Activated CD4-positive, alpha-beta T cell treated with anti-CD3 and anti-CD28 coated beads, Interleukin-2, amount 10 ng/mL, durations not matched to agents 24 days and 14 days (primary cell): ENCODE measurements at places on chromosomes 3 and 15.
A peak's percentile ranks its signal among the peaks of the same experiment; 100 is the strongest.

DNA sequence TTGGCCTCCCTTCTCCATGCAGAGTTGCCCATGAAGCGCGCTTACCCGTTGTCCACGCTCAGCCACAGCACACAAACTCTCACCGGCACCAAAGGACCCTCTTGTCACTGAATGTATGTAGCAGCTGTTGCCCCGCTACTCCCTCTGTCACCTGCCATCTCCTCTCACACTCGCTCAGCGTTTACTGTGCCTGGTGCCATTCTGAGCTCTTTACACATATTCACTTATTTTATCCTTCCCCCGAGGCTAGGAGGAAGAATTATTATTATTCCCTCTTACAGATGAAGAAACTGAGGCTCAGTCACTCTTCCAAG is 41.7 kb upstream of the PRR23E start:
- DNase-seq = no peak

DNA sequence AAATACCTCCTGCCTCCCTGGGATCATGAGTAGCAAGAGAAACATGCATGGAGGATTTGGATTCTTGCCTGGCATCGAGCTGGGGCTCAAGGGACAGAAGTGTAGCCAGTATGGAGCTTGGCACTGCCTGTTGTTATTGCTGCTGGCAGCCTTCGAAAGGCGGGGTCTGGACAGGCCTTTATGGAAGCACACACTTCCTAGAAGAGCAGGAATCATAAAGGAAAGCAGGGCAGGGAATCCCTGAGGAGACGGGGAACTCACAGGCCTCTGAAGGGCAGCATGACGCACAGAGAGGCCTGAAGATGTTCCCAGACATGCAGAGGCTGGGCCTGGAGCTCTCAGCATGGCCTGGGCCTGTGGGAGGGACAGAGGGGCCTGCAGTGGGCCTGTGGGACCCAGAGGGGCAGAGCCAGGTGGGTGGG is 18.6 kb upstream of the SLC41A3 start:
- no peak for DNase-seq

- DNase-seq = no peak
Observed at GRCh38 chr3:159872374-159873109, 116.1 kb upstream of the IL12A start.

DNA sequence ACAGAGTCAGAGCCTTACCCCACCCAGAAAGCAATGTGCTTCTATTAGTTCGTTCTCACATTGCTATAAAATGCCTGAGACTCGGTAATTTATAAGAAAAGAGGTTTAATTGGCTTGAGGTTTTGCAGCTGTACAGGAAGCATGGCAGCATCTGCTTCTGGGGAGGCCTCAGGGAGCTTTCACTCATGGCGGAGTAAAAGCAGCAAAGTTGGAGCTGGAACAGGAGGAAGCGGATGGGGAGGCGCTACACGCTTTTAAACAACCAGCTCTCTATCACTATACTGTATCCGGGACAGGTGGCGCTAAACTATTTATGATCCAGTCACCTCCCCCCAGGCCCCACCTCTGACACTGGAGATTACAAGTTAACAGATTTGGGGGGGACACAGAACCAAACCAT is 176.3 kb upstream of the BHLHE40 start:
- no peak for DNase-seq

DNA sequence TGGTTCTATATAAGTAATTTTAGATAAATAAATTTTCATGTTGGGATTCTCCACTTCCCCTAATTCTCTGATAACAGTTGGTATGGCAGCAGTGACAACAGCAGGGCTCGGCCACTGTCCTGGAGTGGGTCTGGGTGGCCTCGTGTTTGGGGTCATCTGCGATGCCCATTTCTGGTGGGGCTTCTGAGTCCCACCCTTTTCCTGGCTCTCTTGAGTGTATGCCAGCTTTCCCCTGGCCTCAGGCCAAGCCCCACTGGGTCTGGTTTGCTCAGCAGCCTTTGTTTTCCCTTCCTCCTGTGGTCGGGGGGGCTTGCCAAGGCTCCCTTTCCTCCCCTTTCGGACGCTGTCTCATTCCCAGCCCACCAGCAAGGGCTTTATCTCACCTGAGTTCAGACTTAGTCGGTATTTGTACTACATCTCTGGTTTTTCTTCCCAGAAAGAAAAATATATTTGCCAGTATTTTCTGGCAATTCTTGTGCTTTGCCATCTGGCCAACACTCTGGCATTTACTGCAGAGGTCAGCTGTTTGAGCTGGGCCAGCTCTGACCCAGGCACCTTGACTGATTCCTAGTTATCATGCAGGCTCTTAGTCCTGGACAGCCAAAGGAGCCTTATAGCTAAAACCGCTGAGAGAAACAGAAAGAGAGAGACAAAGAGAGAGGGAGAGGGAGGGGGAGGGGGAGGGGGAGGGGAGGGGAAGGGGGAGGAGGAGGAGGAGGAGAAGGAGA is 35.2 kb downstream of the MYZAP start:
- no peak for DNase-seq

DNA sequence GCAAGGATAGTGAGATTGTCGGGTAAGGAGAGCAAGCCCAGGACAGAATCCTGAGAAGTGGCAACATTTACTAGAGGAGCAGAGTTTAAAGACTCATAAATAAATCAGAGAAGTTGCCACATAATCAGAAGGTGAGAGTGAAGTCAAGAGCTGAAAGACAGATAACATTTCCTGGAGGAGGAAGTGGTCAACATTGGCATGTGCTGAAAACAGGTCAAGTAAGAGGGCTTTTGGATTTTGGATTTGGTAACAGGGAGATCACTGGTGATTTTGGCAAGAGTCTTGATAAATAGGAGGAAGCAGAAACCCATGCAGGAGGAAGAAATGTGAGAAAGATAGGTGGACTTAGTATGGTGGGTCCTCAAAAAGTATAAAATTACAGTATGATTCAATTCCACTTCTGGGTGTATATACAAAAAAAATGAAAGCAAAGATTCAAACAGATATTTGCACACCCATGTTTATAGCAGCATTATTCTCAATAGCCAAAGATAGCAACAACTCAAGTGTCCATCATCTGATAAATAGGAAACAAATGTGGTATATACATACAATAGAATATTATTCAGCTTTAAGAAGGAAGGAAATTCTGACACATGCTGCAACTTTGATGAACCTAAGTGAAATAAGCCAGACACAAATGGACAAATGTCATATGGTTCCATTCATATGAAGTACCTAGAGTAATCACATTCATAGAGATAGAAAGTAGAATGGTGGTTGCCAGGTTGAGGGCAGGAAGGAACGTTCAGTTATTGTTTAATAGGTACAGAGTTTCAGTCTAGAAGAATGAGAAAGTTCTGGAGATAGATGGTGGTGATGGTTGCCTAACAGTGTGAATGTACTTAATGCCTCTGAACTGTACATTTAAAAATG is 27.3 kb upstream of the MBNL1 start:
- peak; percentile 71 for DNase-seq

GRCh38 chr3:197042539-197042938 is 12.9 kb upstream of the MELTF start:
- DNase-seq = no peak

DNA sequence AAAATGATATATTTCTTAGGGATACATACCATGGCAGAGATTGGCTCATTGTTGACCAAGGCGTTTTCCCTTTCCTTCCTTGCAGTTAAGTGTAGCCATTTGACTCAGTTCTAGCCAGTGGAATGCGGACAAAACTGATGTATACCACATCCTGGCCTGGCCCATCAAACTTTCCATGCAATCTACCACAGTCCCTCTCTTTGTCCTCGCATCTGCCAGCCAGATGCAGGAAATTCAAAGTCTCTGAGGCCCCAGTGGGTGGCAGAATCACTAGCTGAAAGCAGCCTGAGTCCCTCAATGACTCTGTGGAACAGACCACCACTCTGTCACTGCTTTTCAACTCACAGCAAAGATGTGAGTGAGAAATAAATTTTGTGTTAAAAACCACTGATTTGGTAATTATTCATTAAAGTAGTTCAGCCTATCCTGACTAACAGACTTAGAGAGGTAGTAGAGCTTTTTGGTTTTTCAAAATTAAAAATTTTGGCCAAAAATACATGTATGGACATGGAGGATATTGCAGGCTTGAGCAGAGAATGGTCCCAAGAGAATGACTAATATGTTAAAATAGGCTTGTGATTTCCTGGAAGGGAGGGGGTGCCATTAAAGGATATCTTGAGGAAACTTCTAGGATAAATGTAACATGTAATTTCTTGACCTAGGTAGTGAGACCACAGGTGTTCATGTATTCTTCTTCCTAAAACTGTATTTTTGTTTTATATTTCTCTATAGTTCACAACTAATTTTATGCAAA is 10.9 kb downstream of the LRRFIP2 start:
- peak; percentile 67 for DNase-seq

- DNase-seq = no peak
Observed at GRCh38 chr3:146390957-146391356, 78.4 kb downstream of the PLSCR2 start.

GRCh38 chr3:127438951-127439350 is 151.1 kb upstream of the PRR20G start:
- DNase-seq = no peak

GRCh38 chr3:132255041-132255745 is 62.0 kb upstream of the ACP3 start:
- DNase-seq = no peak

- no peak for DNase-seq
Observed at GRCh38 chr3:71183549-71183948, 400.0 kb downstream of the FOXP1 start.

- no peak for DNase-seq
Observed at GRCh38 chr15:48389691-48390143, 58.5 kb downstream of the DUT start.

- DNase-seq = no peak
Observed at GRCh38 chr3:173630849-173631248, 233.3 kb downstream of the NLGN1 start.

- DNase-seq = no peak
Observed at GRCh38 chr3:171169866-171170265, 143.3 kb upstream of the SLC2A2 start.

DNA sequence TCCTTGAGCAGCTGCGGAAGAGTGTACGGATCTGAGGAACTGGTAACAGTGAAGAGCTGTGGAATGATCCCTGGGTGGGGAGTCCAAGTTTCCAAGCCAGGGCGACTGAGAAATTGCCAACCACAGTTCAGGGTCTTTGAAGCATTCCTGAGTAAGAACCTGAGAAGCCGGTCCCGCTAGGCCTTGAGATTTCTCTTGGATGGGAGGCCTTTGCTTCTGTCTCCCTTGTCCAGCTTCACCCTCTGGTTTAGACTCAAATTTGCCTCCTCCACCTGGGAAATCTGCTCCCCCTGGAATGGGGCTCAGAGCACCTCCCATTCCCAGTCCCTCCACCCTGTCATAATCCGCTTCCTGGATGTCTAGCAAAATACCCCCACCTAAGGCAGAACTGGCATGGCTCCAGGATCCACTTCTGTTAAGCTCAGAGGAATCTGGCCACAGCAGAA is 127.7 kb upstream of the DLG1 start:
- DNase-seq = no peak

GRCh38 chr15:85302271-85302670 is 78.1 kb upstream of the AKAP13 start:
- no peak for DNase-seq

- DNase-seq = no peak
Observed at GRCh38 chr15:29840926-29841325, 18.7 kb upstream of the TJP1 start.

DNA sequence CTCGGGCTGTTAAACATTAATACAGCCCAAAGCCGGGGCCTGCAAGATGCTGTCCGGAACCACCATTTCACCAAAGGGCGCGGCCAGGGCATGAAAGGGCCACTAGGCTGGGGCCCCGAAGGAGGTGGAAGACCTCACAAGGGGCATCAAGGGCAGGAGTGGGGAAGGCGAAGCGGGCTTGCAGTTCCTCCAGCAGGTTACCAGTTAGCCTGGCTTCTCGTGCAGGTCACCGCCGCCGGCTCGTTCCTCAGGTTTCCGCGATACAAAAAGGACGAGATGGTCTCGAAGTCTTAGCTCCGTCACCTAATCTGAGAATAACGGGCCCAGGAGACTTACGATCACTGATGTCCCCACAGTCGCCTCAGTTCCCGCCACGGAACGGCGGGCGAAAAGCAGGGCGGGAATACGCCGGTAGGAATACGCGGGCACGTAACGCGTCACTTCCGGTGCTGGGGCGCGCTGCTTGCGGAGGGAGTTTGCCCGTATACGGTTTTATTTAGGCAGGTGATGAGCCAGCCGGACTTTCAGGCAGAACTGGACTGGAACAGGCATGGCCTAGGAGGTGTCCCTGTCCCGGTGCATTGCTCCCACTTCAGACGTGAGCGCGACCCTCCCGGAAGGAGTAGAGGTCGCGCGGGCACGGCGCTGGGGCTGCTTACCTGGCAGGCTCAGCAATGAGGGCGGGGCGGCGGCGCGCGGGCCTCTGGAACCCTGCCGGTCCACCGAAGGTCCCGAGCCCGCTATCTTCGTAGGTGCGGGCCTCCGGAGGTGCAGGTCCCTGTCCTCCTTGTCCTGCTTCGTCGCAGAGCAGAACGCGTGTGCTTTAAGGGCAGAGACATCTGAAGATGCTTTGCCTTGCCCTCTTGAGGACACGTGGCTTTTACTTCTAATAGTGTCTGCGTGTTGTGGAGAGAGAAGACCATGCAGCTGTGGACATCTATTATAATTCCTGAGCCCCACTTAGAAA is at the start of gene RFC4:
Gene RFC4 (minus strand): TSS at position 394 of the 967 bp plus-strand sequence. CDS start 1,769 bp downstream, outside the sequence.
- peak; percentile 96 for DNase-seq

- DNase-seq = no peak
Observed at GRCh38 chr3:108500728-108501127, 9.7 kb downstream of the MYH15 start.

- DNase-seq = no peak
Observed at GRCh38 chr3:165193366-165194254, 2.6 kb downstream of the SLITRK3 start.

DNA sequence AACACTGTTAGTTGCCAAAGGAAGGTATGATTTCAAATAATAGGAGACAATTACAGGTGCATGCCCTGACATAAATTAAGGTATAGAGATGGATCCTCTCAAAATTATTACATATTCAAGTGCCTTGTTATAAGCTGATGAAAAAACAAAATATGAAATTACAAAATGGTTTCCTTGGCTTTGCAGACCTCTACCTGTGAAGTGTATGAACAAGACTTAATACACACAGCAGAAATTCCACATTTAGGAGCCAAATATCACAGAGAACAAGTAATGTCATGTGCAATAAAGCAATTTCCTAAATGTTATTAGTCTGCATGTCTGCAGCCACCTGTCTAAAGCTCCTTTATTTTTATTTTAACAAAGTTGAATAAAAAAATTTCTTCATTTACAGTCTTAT is 151.5 kb downstream of the ALCAM start:
- DNase-seq = no peak

DNA sequence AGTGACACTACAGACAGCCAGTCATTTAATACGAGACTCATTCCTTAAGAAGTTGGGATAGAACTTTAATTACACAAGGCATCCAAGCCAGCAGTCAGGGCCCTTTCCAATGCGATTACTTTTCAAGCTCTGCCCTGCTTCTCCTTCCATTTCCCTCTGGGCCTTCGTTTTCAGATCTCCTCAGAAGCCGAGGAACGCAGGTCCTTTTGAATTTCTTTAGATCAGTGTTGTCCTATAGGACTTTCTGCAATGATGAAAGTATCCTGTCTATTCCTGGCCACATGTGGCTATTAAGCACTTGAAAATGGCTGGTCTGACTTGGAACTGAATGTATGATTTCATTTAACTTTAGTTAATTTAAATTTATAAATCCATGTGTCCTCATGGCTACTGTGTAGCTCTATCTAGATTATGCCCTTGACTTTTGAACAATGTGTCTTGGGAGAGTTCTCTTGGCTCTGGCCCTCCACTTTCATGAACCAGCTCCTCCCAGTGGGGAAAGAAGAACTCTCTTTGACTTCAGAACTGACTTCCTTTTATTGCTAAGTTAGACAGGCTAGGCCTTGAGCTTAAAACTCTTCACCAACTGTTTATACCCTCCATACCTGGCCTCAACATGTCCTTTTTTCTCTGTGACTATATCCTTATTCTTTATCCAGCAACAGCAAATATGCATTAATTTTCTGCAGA is 22.6 kb downstream of the TGFBR2 start:
- peak; percentile 80 for DNase-seq
